T-helper 1 cell (primary cell): ENCODE measurements at places on chromosomes 16 and 17.

GRCh38 chr17:35314415-35315216 lies 58.8 kb downstream of the SLFN11 start:
- DNase-seq, result no peak

- DNase-seq, result no peak
These were observed 28.3 kb upstream of the SLC38A10 start for GRCh38 chr17:81323411-81323868.

DNA sequence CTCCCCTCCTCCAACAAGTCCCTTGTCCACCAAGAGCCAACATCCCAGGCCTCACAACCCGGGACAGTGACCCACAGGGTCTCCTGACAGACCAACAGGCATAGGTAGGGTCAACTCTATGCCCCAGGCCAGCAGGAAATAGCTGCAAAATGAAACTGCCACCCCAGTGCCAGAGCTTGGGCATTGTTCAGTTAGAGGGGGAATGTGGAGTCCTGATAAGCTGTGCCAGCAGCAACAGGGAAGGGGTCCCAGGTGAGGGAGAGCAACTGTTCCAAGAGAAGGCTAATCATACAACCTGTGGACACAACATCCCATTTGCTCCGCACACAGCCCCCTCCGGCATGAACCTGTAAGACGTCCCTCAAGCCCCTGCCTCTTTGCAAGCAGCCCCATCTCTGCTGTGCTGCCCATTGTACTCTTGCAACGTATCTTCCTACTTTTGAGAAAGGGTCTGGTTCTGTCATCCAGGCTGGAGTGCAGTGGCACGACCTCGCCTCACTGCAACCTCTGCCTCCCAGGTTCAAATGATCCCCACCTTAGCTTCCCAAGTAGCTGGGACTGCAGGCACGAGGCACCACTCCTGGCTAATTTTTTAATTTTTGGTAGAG lies 17.2 kb downstream of the CTRB2 start:
- no peak for DNase-seq

DNA sequence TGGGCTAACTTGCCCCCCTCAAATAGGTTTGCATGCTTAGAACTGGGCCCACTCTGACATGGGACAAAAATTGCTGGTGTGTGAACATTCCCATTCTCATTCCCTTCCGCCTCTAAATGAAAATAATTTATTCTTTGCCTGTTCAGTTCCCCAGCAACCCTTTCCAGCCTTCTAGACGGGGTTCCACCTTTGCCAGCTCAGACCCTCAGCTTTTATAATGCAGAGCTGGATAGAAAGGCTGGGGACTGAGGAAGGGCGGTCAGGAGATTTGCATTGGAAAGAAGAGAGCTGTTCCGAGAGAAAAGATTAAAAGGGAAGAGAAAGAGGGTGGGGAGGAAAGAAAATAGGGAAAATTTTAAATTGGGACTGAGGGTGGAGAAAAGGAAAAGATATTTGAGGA lies 151.1 kb upstream of the WSCD1 start:
- no peak for DNase-seq

GRCh38 chr17:42005166-42005565 lies 12.1 kb downstream of the DNAJC7 start:
- no peak for DNase-seq

GRCh38 chr17:10718547-10718946 lies 11.3 kb downstream of the TMEM220 start:
- no peak for DNase-seq

- DNase-seq, result peak; percentile 89
These were observed 105.4 kb downstream of the TRIM37 start for GRCh38 chr17:59001158-59001814.

GRCh38 chr16:50068550-50068949 lies 2.8 kb downstream of the HEATR3 start:
- no peak for DNase-seq

DNA sequence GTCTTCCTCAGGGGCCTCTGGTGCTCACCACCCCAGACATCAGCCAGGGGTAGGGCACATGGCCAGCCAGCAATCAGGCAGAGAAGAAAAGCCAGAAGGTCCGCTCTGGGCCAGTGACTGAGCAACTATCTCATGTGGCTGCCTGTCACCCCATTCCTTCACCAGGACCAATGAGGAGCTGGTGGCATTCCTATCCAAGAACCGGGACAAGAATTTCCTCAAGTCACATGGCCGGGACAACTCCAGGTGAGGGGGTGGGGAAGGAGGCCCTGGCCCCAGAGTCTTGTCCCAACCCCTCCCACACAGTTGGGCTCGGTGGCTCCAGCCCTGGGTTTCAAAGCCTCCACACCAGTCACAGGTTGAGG lies 9.4 kb downstream of the XYLT2 start:
- no peak for DNase-seq

GRCh38 chr17:21823090-21823489 lies 130.8 kb downstream of the KCNJ18 start:
- DNase-seq, result no peak

DNA sequence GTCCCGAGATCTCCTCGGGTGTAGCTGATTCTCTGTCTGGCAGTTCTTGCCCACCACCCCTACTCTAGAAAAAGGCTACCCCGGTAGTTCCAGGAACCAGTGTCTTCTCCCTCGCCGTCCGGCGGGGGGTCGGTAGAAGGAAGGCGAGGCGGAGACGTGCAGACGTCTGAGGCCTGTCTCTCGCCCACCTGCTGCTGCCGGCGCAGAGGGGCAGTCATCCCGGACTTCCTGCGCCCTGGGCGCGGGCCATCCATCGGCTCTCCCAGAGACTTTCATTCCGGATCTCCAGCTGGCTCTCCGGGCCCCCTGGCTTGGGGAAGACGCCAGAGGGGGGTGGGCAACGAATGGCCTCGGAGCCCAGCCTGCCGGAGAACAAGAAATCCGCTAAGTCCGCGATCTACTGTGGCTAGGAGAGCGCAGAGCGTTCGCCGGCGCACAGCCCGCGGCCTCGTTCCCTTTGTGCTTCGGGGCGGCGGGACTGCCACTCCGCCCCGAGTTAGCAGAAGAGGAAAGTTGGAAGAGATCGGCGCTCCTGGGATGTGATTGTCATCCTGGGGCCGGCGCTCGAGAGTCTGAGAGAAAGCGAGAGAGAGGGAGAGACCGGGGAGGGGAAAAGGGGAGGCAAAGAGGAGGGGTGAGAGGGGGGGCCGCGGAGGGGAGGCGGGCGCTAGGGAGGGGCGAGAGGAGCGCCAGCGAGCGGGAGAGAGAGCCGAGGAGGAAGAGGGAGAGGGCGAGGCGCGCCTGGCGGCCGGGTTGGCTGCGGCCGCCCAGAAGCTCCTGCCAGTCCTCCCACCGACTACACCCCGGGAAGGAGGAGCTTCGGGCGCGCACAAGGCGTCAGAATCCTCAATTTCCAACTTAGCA lies at the start of gene IRX5:
Gene IRX5, plus strand, starts transcription at position 861 of the 864 bp plus-strand sequence. CDS start 334 bp downstream, outside the sequence.
- no peak for DNase-seq

DNA sequence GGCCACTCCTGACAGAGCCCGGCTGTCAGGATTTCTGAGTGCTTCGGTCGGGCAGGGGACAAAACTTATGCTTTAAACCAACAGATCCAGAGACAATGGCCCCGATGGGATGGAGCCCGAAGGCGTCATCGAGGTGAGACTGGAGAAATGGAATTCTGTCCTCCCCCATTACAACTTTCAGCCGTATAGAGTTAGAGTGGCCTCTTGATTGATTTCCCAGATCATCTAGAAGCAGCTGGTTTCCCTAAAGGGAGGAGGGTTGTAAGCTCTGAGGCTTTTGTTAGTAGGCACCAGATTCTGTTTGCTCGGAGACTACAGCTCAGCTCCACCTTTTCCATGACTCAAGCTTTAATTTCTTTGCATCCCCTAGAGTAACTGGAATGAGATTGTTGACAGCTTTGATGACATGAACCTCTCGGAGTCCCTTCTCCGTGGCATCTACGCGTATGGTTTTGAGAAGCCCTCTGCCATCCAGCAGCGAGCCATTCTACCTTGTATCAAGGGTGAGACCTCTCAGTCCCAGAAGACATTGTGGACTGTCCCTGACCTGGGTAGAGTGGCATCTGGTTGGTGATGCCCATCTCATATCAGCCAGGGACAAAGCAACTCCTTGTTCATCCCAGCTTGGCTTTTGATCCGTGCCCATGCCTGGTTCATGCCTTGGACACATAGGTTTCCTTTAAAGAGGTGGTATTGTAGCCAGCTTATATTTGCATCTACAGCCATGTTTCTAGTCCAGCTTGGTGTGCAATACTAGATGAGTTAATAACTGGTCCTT lies 5.1 kb upstream of the CD68 start:
- no peak for DNase-seq

- DNase-seq, result no peak
These were observed 54.8 kb downstream of the SLFN5 start for GRCh38 chr17:35297666-35298065.

DNA sequence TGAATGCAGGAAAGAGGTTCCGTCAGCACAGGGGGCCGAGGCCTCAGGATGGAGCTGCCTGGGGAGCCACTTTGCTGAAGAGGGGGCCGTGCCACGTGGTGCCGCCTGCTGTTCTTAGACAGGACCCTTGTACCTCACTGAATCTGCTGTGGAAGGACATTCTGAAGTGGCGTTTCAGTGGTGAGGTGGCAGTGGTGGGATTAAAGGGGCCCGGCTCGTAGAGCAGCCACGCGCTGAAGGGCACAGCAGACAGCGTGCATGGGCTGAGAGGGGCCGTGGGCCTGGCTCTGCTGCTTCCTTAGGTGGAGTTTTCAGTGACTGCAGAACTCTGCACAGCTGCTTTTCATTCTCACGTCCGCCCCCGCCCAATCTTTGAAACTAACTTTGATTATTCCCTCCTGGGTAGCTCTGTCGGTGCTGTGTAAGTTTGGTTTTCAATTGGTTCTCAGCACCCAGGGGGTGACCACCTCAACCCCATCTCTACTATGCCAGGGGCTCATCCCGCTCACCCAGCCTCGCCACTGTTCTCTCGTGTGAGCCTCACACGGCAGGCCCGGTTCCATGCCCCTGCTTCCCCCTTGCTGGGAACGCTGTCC lies 70.3 kb downstream of the SEC14L1 start:
- DNase-seq, result no peak

- no peak for DNase-seq
These were observed 6.9 kb upstream of the SLC38A8 start for GRCh38 chr16:84049403-84050060.

DNA sequence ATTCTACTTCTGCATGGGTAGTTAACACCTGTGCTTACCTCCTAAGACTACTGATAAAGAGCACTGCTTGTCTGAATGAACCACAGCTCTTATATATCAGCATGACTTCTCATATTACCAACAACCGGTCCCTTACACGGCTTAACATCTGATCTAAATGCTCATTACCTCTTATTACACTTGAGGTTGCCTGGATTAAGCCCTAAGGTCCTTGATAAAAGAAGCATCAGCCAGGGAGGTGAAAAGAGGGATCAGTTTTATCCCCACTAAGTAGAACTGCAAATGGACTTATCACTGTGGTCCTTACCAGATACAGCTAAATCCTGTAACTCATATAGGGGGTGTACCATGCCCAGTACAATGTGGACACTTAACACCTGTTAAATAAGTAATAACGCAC lies 8.2 kb upstream of the RSKR start:
- DNase-seq, result no peak

DNA sequence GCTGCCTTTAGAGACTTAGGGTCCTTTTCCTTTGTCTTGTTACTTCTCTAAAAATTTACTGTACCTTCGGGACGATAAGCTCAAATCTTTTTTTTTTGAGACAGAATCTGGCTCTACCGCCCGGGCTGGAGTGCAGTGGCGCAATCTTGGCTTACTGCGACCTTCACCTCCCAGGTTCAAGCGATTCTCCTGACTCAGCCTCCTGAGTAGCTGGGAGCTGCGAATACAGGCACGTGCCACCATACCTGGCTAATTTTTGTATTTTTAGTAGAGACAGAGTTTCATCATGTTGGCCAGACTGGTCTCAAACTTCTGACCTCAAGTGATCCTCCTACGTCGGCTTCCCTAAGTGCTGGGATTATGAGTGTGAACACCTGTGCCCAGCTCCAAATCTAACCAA lies 7.4 kb downstream of the RAD51C start:
- DNase-seq, result no peak

DNA sequence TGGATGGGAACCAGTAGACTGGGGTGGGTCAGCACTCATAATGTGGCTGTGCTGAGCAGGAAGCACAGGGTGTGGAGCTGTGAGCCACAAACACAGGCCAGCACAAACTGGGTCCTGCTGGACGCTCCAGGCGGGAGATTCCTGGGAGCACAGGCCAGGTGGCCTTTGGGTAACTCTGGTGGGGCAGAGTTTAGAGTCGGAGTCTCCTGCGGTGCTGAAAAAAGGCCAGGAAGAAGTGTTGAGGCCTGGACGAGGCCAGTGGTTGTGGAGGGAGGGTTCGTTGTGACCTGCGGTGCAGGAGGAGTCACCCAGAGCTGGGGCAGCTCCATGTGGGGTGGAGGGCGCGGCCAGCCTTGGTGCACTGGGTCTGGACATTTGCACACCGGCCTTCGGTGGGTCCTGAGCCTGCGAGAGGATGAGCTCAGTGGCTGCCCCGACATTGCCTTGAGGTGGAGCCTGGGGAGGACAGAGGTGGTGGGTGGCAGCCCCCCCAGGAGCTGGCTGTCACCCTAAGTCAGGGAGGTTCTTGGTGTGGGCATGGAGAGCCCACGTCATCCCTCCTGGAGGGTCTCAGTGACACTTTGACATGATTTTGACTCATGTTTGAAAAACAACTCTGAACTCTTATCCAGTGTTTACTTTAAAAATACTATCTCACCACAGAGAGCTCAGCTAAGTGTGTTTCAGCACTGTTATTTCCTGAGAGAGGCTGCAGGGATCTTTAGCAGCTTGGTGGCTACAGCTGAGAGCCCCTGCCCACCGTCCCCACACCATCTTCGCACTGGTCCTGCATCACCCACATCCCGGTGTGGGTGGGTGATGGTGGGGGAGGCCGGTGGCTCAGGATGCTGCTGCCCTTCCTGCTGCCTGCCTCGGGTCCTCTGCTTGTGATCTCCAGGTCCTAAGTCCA lies 98.7 kb downstream of the NPIPB11 start:
- no peak for DNase-seq

DNA sequence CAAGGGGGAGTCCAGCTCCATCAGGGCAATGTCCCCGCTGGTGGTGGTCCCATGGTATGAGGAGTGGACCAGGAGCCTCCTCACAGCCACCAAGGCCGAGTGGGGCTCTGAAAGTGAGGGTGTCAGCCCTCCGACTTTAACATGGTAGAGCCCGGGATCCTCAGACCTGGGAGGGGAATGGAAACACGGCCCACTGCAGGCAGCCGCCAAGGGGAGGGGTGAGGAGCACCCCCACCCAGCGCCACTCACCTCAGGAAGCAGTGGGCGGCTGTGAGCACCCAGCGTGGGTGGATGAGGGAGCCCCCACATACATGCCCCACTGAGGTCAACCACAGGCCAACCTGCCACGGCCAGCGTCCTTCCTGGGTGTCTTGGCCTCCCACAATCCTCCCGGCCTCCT lies 10.8 kb downstream of the ZG16B start:
- no peak for DNase-seq

DNA sequence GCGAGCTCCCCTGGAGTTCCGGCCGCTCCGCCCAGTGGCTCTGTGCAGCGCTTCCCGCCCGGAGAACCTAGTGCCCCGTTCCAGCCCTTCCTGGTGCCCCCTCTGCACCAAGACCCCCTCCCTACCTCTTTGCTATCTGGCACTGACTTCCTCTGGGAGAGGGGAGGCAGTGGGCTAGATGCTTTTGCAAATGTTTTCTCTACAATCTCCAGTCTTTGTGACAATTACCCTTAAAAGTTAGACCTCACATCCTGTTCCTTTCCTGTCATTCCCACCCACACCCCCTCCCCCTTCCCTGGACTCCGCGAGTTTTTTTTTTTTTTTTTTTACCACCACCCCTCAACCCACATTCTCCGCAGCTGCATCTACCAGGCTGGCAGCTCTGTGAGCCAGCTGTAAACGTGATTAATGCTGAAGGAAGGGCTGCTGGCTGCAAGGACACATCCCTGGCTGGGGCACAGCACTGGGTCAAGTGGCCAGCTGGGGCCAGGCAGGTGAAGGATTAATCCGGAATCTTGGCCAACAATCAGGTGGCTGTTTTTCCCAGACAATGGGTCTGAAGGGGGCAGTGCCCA lies 101.5 kb downstream of the MGAT5B start:
- no peak for DNase-seq
